M059J (cell line): ENCODE measurements at places on chromosomes 11 and 22.

DNA sequence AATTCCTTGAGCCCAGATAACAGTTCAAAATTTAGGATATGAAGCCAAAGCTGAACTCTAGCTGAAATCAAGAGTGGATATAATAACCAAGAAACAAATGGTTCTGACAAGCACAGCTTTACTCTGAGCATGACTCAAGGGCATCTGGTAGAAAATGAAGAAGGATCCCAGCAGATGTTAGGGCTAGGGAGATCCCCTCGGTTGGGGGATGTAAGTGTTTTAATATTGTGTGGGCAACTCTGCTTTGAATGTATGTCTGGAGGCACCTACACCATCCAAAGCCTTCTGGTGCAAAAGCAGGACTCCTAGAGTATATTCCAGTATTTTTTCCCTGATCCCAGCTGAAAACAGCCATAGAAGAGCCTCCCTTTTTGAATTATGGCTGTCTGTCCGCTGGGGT lies 61.7 kb downstream of the FLI1 start:
- no peak for DNase-seq

DNA sequence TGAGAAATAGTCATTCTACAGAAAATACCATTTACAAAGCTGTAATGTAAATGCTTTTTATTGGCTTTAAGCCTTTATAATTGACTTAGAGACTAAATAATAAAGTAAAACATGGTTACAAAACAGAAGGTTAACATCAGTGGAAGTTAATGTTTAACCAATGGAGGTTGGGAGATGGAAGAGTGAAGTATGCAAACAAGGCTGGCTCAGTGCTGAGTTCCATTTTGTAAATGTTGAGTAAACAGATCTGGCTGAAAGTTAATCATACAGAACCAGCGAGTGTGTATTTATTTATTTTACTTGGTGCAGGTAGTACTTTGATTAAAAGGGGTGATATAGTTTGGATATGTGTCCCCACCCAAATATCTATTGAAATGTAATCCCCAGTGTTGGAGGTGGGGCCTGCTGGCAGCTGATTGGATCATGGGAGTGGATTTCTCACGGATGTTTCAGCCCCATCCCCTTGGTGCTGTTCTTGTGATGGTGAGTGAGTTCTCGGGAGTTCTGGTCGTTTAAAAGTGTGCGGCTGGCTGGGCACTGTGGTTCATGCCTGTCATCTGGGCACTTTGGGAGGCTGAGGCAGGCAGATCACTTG lies 827.4 kb downstream of the OPCML start:
- DNase-seq: no peak

DNA sequence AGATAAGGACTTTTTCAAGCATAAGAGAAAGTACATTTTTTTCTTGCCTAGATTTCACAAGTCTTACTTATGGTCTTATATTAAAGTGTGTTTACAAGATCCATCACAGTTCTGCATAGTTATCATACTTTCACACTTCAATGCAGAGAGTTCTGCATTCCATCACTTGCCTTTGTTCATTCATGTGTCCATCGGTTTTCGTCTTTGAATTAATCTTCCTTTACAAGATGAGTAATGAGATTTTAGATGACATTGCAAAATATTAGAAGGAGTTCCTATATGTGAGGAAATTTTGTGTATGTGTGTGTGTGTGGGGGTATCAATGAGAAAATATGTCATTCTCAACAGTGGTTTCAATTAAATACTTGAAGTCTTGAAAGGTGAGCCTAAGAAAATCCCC lies 98.1 kb upstream of the GUCY1A2 start:
- DNase-seq: peak; percentile 33

DNA sequence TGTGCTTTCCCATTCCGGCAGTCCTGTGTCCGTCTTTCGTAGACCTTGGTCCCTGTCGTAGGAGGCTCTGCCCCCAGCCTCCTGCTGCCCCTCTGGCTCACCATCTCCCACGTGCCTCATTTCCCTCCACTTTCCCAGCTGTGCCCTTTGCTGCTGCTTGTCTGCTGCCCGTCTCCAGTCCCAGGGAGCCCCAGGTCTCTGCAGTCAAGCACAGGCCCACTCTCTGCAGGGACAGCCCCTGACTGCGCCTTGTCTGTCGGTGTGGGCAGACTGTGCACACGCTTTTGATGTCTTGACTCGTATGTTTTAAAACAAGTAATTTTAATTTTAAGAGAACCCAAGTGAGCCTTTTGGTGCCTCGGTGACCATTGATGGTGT lies 12.4 kb downstream of the DGCR8 start:
- no peak for DNase-seq

DNA sequence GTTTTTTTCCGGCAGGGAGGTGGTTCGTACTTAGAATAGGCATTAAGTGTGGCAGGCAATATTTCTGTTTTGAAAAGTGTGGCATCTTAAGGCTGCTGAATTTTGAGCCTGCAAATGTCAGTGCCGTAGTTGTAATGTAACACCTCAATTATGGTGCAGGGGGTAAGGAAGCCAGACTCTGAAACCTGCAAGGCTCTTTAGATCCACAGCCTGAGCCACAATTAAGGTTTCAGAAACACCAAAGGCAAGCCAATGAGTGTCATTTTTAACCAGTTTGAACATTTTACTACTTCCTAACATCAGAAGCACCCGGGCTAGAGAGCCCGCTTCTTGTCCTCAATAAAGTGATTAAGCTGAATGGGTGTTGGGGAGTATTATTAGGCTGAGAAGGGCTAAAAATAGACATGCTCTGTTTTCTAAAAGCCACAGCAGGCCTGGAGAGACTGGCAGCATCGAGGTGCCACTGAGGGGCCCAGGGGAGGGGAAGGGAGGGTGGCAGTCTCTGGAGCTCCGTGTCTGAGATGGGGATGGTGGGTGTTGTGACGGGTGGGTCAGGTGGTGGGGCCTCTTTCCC lies 113.4 kb downstream of the ZBTB16 start:
- no peak for DNase-seq

- no peak for DNase-seq
Observed at GRCh38 chr11:95161248-95161647, 69.8 kb downstream of the SESN3 start.

DNA sequence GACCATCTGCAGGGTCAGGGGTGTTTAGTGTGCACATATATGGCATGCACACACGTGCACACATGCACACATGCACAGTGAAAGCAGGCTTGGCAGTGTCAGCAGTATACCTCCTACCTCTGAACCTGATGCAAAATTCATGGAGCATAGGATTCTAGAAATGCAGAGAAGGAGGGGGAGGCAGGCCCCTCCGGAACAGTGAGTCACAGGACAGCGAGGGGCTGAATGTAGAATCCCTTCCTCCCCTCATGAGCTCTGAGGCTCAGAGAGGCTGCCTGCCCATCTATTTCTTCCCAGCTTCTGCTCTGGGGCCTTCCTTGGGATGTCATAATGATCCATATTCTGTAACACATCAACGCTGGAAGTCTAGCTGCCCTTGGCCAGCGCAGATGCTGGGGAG lies 66.7 kb upstream of the NECTIN1 start:
- no peak for DNase-seq
